ENCODE measurements at places on chromosomes 5 and 9. TPM values are rescaled to one million over a fixed set of nuclear protein-coding genes. Genes with fewer than 3 reads are reported as not detected.

The IL12B gene
- total RNA-seq = not detected

GRCh38 chr5:124512952-124513632, 233.3 kb downstream of the ZNF608 start:
- DNase-seq = no peak
- H3K4me3 ChIP-seq = no peak overlapping the region
- H3K4me1 ChIP-seq = peaks cover 23% of the 10 kb centered on the region
- H3K27ac ChIP-seq = no peak overlapping the region

- DNase-seq = no peak
- H3K4me3 ChIP-seq = no peak overlapping the region
- no peaks in the 10 kb centered on the region for H3K36me3 ChIP-seq
- H3K4me1 ChIP-seq = peaks cover 63% of the 10 kb centered on the region
These were observed 29.9 kb downstream of the DPYSL3 start for GRCh38 chr5:147479949-147480348.

DNA sequence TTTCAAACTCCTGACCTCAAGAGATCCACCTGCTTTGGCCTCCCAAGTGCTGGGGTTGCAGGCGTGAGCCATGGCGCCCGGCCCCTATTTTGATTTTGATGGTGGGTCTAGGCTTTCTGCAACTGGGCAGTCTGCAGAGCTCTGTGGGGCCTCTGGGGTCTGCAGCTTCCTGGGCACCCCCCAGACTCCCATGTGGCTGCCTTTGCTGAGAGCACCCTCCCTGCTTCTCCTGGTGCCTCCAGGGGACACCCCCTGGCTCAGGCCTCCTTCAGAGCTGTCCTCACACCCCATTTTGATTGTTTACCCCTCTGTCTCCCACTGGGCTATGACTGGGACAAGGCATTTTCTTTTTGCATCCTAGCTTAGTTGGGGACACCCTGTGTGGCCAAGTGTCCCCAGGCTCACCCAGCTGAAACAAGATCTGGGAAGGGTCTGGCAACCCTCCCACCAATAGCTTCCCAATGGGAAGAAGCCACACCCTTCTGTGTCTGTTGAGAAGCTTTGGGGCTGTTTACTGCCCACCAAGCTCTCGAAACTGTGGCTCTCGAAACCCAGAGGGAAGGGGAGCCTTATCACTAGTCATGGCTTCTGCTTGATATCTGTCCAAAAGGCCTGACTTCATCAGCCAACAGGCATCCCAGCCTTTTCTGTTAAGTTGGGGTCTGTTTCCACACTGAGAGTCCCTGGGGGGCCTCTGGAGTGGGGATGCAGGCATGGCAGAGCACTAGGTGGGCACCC, 204.4 kb upstream of the IER5L start:
- peak overlapping the region; percentile 78 for H3K4me3 ChIP-seq
- peak overlapping the region; percentile 90 for H3K27ac ChIP-seq
- no peaks in the 10 kb centered on the region for H3K36me3 ChIP-seq
- H3K27me3 ChIP-seq = no peaks in the 10 kb centered on the region
- DNase-seq = no peak
- peaks cover 8% of the 10 kb centered on the region for H3K4me1 ChIP-seq

DNA sequence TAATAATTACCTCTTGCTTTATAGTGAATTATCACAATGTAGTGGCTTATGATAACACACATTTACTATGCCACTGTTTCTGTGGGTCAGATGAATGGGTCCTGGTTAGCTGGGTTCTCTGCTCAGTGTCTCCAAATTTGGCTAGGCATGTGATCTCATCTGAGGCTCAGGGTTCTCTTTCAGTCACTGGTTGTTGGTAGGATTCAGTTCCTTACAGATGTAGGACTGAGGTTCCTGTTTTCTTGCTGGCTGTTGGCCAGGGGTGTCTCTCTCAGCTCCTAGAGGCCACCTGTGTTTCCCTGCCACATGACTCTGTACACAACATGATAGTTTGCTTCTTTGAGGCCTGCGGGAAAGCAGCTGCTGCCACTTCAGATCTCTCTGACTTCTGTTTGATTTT, 7.1 kb downstream of the NFX1 start:
- H3K27ac ChIP-seq = no peak overlapping the region
- peaks cover 44% of the 10 kb centered on the region for H3K36me3 ChIP-seq
- H3K4me1 ChIP-seq = peaks cover 54% of the 10 kb centered on the region
- no peaks in the 10 kb centered on the region for H3K27me3 ChIP-seq

GRCh38 chr5:139796061-139796806, 626 bp downstream of the PSD2 start:
- peak overlapping the region; percentile 70 for H3K4me3 ChIP-seq
- no peaks in the 10 kb centered on the region for H3K36me3 ChIP-seq
- no peak overlapping the region for H3K27ac ChIP-seq
- H3K4me1 ChIP-seq = peaks cover 6% of the 10 kb centered on the region

The SH3PXD2B gene
- 42.0 TPM for total RNA-seq

The SPATA31D1 gene
- total RNA-seq = not detected
